ENCODE measurements at places on chromosomes 1 and 21.
A peak's percentile ranks its signal among the peaks of the same experiment; 100 is the strongest.

GRCh38 chr1:110774398-110774797 lies 98.5 kb upstream of the CD53 start:
- DNase-seq: no peak

- DNase-seq: peak; percentile 67
Measured at GRCh38 chr21:35375115-35375514, 326.0 kb upstream of the RUNX1 start.

DNA sequence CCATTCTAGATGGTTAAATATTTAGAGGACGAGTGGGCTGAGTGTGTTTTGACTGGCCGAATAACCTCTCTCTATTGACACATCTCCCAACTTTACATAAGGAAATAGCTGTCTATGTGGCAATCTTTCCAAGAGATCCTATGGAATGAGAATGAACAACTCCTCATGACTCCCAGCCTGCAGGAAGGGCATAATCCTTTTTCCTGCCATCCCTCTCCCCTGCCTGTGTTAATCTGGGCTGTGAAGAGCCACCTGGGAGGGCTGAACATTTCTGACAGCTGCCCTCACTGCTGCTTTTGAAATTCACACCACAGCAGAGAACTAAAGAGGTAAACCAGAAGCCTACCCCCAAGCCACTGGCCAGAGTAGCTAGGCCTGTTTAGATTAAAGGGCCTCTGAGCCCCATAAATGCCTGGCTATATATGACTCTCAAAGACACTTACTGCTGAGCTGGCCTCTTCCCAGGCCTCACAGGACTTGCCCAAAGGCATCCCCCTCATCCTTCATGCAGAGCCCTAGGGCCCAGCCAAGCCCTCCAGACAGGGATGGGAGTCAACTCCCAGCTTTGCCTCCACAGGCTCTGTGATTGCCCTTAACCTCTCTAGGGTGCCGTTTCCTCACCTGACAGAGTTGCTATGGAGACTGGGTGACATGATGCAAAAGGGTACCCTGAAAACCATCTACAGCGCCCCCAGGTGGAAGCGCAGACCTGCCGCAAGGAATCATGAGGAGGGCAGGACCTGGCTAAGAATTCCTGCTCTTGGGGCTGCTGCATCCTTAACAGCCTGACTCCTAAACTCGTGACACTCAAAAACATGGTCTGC lies 42.0 kb upstream of the LDLRAP1 start:
- peak; percentile 56 for DNase-seq

- DNase-seq: no peak
Measured at GRCh38 chr1:178784131-178784536, 59.1 kb downstream of the RALGPS2 start.

DNA sequence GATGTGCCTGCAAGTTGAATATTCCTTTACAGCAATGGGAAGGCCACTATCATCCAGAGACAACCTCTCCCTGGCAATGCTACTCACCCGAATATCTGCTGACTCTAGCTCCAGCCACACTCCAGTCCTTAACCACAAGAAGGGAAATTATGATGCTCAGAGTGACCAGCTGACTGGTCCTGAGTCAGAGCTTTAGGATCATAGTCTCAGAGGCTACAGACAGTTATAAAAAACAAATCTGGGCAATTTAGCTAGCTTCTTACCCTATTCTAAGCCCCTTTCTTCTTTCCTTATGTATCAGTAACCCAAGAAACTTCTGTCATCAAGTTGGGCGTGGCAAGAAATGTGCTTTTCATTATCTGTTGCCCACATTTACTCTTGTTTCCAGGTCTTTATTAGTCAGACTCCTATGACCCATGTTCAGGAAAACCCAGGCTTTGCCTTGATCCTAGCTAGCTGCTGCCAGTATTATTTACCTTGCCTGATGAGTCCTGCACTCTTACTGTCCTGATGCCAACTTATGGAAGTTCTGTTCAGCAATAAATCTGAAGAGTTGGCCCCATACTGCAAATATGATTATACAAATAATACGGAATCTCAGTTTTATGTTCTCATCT lies 207.0 kb downstream of the TTLL7 start:
- peak; percentile 21 for DNase-seq

DNA sequence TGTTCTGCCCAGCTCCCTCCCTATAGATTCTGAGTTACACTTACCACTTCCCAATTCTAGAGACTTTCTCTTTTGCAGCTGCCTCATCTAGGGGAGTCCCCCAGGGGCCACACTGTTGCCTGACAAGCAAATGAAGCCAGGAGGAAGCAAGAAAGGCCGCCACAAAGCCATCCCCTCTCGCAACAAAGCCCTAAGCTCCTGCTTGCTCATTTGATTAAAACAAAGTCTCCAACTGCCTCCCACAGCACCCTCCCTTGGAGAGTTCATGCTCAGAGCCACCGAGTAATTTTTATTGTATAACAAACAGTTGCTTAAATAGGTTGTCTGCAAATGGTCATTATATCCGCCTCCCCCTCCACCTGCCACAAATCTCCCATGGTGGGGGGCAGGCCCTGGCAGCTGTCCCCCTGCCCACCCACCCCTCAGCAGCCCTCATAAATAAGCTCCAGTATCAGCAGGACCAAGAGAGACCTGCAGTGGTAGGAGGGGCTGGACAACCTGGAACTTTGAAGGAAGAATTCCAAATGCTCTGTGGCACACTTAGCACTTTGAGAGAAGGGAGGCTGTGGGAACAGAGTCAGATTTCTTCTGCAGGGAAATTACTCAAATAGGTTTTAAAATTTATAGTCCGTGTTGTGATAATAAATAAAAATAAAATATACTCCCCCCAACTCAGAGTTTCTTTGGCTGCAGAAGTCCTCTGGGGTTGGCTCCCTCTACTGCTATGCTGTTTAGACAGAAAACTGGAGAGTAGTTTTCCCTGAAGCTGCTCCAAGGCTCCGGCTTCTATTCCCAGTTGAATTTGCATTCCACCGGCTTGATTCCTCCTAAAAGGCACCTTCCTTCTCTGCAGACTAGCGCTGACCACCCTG lies 237.5 kb downstream of the TTLL7 start:
- no peak for DNase-seq

DNA sequence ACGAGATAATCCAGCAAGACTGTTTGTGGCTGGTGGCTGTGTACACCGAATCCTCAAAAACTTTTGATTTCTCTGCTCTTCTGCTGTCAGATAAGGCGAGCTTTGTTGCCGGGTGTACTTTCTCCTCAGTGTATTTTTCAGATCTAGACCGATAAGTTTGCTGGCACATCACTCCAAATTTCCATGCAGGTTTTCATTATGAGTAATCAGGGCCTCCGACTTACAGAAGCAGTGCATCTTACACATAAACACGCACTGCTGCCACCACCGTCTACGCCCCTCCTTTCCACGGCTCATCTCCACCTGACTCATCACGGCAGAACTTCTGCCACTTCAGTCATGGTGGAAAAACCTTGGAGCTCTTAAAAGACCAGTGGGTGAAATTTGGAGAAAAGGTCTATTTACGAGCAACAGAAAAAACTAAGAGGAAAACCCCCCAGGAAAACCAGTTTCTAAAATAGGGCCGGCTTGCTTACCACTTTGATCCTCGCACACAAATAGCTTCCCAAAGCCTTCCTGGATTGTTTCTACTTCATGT lies 7.7 kb downstream of the ZBTB21 start:
- DNase-seq: peak; percentile 73

DNA sequence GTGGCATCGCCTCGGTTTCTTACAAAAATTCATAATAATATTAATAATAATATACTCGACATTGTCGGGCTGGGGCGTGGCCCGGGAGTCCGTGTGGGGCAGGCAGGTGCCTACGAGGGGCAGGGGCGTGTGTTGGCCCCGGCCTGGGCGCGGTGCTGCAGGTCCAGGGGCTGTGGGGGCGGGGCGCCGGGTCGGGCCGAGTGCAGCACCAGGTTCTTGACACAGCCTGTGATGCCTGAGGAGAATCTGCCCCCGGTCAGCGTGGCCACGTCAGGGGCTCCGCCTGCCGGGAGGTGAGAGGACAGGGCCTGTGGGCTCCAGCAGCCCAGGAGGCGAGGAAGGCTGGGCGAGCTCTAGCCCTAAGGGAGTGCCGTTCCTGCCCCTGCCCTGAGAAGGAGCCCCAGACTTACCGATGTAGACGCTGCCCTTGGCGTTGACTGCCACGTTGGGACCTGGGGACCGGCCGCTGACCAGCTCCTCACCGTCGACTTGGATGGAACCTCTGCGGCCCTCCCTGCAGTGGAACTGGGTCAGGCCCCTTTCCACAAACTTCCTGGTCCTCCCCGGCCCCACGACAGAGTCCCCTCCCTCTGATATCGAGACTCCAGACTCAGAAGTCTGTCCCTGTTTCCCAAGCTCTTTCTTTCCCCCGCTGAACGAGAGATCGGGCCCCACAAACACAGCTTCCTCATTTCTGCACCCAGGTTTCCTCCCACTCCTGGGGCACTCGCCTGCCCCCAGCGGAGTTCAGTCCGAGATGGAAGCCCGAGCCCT lies 11.3 kb downstream of the LDLRAD2 start:
- no peak for DNase-seq

GRCh38 chr1:53754484-53755312 lies 15.7 kb upstream of the GLIS1 start:
- peak; percentile 65 for DNase-seq

GRCh38 chr1:233796146-233796783 lies 108.2 kb upstream of the SLC35F3 start:
- no peak for DNase-seq

DNA sequence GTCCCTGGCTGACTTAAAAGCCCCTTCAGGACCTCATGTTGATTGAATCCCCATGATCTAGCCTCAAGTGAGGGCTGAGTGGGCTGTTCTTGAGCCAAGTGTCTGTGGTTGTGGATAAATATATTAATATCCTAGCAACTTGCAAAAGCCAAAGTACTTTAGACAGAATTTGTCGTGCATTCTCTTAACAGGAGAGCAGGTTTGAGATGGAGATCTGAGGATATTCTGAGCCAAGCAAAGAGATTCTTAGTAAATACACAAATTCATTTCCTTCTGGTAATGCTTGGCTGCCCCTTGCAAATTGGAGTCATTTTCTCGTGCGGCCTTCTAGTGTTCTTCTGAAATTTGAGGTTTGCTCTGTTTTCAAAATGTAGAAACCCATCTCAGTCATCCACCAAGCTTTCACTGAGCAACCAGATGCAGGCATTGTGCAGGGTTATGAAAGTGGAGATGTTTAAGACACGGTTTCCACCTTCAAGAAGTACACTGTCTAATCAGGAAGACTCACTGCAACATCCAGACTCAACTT lies 242.1 kb upstream of the JUN start:
- DNase-seq: peak; percentile 11

DNA sequence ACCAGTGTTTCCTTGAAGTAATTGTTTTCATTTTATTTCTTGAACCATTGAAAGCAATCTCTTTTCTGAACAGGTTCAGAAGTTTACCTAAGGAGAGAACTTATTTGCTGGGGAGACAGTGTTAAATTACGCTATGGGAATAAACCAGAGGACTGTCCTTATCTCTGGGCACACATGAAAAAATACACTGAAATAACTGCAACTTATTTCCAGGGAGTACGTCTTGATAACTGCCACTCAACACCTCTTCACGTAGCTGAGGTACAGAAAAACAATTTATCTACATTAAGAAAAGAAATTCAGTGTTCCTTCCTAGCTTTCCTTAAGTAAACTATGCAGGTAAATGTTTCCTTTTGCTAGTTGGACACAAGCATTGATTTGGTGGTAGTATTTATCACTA lies 27.4 kb downstream of the AGL start:
- no peak for DNase-seq

DNA sequence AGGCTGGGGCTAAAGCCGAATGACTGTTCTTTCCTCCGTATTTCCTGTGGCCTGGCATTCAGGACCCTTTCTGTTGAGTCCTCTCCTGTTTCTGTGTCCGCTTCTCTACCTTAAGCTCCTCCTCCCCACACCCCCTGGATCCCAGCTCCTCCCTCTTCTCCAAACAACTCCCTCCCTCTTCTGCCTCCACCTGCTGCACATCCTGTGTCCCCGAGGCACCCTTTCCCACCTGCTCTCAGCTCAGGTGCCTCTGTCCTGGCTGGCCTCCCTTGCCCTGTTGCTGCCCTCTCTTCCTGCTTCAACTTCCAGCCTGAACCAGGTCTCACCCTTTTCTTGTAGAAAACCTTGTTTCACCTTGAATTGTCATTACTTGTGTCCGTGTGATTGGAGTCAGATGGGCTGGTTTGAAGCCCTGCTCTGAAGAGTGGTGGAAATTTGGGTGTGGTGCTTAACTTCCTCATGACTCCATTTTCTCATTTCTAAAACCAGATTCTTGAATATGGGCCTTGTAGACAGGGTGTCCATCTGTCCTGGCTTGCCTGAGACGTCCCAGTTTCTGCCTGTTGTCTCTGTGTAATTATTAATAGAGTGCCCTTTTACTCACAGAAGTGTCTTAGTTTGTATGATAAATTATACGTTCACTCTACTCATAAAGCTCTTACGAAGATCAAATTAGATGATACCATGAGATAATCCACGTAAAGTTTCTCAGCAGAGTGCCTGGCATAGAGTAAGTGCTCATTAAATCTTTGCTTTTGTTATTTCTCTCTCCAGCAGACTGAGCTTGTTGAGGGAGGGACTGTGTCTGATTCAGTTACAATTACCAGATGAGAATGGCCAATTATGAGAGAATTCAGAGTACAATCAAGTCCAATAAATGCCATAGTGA lies 58.9 kb upstream of the TRABD2B start:
- no peak for DNase-seq

DNA sequence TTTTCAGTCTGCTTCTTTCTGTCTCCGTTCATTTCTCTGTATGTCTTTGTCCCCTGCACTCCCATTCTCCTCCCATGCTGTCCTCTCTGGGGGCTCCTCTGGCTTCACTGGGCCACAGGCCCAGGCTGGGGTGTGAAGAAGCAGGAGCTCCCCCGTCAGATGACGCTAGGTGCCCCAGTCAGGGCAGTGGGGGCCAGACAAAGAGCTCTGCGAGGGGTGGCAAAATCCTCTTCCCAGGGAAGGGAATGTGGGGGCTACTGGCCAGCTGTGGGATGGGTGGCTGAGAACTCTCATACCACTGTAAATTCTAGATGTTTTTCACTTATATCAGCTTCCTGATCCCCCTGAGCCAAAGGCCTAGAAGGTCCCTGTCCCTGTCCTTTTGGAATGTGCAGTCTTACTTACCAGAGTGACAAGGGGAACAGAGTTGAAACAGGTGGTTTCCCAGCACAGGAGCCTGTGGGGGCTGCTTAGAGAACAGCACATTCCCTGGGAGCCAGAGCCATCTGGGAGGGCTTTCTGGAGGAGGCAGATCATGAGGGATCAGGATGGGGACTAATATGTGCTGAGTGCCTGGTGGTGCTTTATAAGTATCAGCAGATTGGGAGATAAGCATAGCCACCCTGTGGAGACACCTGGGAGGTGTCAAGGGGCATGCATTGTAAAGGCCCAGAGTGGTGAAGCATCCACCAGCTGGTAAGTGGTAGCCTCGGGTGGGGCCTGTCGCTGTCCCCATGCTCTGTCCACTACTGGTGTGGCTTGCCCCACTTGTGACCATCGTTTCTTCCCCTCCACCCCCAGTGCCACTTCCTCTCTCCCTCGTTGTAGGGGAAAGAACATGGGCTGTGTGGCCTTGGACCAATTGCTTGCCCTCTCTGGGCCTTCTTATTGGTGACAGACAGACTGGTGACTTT lies 10.1 kb upstream of the PADI1 start:
- no peak for DNase-seq

- DNase-seq: no peak
Measured at GRCh38 chr1:61012341-61012761, 70.0 kb upstream of the NFIA start.

- DNase-seq: no peak
Measured at GRCh38 chr1:52511851-52512615, 40.9 kb downstream of the TUT4 start.

GRCh38 chr1:98393719-98394118 lies 267.8 kb upstream of the SNX7 start:
- no peak for DNase-seq

GRCh38 chr1:57489358-57490036 lies 65.6 kb upstream of the DAB1 start:
- peak; percentile 56 for DNase-seq

Data from fibroblast of gingiva (primary cell).